ENCODE measurements at places on chromosomes 12 and 14. TPM values are rescaled to one million over a fixed set of nuclear protein-coding genes. Genes with fewer than 3 reads are reported as not detected.

- DNase-seq: no peak
These were observed 27.4 kb downstream of the PTPN11 start for GRCh38 chr12:112446008-112446725.

DNA sequence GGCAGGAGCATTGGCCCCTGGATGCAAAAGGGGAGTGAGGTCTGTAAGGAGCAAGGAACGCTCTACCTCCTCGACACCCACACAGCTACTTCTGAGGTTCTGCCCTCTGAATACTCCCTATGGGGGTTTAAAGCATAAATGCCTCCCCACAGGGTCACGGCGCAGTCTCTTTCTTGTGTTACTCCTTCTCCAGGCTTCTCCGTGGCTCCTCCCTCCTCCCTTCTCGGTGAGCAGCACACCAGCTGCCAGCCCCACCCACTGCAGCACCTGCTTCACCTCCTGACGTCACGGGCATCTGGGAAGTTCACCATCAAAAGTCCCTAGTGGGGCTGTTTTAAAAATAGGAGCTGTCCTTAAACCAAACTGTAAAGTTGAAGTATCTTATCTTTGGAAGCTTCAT lies 67.3 kb downstream of the SPTB start:
- DNase-seq: peak; percentile 64

- DNase-seq: no peak
These were observed 157.0 kb downstream of the FLRT2 start for GRCh38 chr14:85686908-85687307.

GRCh38 chr12:100141998-100142850 lies 450 bp downstream of the BLTP3B start:
- no peak for DNase-seq

- DNase-seq: no peak
These were observed 464.9 kb downstream of the PRKD1 start for GRCh38 chr14:29462772-29463171.

The CDKN3 gene
- total RNA-seq: 3.7 TPM

The DCN gene
- total RNA-seq: 32.6 TPM

Measured in bronchial epithelial cell (primary cell).